ENCODE measurements at places on chromosomes 6 and 20.

DNA sequence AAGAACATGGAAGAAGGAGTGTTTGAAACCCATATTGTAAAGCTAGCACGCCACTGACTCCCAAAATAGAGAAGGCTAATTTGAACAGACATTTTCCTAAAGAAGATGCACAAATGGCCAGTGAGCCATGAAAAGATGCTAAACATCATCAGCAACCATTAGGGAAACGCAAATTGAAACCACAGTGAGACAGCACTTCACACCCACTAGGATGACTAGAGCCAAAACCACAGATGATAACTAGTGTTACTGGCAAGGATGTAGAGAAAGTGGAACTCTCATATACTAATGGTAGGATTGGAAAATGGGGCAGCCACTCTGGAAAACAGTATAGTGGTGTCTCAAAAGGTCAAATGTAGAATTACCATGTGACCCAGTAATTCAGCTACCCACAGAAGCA lies 58.2 kb downstream of the BMP7 start:
- no peak for DNase-seq

DNA sequence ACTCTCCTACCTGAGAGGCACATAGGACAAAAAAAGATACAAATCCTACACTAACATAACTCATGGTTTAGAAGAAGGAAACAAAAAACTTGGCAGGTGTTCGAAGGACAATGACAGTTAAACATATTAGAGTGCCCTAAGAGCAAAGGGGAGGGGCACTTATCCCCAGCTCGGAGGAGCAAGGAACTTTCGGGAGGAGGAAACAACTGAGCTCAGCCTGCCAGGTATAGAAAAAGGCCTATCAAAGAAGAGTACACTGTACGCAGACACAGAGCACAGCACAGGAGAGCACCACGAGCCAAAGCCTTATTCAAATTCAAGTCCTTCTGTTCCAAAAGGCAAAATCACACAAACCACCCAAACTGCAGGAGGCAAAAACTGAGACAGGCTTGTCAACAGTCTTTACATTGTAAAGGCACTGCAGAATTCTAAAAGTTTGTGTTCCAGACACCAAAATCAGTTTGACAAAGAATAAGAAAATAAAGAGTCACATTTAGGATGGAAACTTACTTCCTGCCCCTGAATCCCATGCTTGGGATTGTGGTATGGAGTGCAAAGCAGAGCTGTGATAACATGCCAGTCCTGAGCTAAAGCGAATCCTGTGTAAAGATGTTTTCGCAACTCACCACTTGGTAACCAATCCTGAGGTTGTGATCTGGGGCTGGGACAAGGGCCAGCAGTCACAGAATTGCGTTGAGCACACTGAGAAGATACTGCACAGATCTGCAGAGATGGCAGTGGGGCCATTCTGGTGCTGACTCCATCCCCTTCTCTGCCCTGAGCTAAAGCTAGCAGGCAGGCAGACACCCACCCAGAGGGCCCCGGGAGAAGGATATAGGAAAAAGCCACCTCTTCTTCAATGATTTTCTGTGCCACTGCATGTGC lies 108.6 kb downstream of the CHD6 start:
- no peak for DNase-seq

- no peak for DNase-seq
Observed at GRCh38 chr6:35432291-35432690, 19.8 kb upstream of the FANCE start.

DNA sequence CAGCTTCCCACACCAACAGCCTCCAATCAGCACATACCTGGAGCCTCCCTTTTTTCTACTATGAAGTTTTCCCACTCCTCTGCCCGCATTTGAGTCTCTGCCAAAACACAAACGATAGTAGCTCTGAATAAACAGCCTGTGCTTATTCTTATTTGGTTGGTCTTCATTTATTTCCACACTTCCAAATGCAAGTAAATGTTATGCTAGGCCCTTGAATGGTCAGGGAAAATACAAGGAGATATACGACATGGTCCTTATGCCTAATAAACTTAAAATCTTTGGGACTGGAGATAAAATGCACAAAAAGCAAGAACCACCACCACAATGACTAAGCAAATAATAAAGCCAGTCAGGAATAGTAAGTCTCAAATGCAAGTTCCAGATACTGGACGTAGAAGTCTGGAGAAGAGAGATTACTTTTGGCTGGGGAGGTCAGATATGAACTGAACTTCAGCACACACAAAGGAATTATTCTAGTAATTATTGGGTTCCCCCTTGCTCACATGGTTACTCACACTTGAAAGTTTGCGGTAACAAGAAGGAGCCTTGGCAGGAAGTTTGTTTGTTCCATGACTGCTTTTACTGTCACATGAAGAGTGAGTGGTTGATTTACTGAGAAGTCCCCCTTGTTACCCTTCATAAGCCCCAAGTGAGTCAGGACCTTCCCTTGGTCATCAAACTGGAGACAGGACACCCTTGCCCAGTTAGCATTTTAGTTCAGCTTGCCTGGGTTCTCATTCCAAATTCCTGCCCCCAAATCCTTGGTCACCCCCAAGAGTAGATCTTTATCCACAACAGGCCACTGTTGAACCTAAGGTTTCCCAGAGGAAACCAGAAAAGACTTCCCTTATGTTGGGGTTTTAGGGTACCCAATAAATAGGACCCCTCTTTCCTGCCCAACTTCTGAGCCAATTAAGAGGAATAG lies 511.2 kb upstream of the JARID2 start:
- no peak for DNase-seq

DNA sequence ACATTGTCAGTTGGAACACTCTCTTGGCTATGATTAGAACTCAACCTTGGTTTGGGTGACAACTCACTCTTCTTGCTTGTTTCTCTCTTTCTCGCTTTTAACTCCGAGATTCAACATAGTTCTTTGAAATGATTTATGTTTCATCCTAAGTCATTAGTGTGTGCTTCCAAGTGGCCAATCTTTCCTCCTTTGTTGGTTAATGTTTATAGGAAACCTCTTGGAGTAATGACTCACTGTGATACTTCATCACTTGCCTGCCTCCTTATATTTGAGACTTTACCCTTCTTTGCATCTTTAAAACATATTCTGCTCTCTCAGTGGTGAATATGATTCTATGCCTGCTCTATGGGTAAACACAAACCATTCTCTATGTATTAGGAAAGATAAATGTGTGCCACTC lies 279.7 kb upstream of the FLRT3 start:
- DNase-seq, result no peak

- no peak for DNase-seq
Observed at GRCh38 chr6:57108691-57109090, 18.7 kb downstream of the ZNF451 start.

DNA sequence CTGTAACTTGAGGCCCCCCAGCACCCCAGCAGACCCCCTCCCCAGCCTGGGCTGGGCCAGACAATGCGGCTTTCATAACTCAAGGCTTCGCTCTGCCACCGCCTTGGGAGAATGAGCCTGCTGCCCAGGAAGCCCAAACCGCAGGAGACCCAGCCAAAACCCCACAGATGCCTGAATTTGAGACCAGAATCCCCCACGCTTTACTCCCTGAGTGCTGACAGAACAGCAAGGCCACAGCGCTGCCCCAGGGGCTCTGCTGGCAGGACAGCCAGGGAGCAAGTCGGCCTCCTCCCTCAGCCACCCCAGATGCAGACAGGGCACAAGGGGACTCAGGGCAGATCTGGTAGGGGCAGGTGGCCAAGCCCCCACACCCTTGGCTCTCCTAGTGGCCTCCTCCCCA lies 2.2 kb downstream of the MDFI start:
- DNase-seq, result no peak

DNA sequence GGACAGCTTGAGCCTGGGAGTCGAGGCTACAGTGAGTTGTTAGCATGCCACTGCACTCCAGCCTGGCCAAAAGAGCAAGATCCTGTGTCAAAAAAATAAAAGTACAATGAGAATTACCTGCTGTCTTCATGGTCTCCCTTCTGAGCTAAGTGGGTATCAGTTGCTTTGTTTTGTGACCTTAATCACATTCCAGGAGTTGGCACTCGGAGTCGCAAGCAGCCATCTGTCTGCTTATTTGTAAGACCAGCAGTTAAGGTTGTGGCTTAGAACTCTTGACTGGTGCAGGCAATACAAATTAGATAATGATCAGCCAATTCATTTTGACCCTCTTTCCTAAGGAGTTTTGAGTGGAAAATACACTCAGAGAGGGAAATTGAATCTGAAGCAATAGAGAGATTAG lies 114.0 kb downstream of the MYO6 start:
- DNase-seq, result no peak

- DNase-seq, result no peak
Observed at GRCh38 chr20:63224412-63225081, 8.6 kb upstream of the YTHDF1 start.

GRCh38 chr6:11731423-11731822 lies 47.2 kb downstream of the ADTRP start:
- no peak for DNase-seq

DNA sequence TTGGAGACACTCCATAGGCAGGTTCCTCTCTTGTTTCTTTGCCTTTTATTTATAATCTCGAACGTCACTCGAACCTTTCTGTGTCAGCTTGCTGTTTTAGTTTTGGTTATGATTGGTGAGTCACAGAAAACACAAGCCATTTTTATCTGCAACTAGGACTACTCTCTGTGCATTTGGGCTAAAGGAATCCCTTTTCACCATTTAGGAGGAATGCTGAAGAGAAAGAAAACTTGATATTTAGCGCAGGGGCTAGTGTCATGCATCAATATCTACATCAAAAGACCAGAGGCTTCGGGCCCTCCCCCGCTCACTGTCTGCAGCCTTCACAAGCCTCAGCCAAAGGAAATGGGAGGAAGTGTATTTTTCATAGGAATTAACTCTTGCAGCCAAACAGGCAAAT lies 507.8 kb upstream of the CITED2 start:
- no peak for DNase-seq

- no peak for DNase-seq
Observed at GRCh38 chr6:33213166-33213988, 5.1 kb downstream of the RING1 start.

DNA sequence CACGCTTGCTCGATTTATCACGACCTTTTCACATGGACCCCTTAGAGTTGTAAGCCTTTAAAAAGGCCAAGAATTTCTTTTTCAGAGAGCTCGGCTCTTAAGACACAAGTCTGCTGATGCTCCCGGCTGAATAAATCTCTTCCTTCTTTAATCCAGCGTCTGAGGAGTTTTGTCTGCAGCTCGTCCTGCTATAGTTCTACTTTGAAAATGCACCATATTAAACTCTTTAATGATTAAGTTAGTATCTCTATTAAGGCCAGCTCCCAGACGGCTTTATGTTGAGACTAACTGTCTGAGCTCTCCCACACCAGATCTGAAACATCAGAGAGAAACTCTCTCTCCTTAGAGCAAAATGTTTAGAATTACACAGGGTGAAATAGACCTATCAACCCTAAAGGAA lies 18.0 kb upstream of the GSTA3 start:
- no peak for DNase-seq

DNA sequence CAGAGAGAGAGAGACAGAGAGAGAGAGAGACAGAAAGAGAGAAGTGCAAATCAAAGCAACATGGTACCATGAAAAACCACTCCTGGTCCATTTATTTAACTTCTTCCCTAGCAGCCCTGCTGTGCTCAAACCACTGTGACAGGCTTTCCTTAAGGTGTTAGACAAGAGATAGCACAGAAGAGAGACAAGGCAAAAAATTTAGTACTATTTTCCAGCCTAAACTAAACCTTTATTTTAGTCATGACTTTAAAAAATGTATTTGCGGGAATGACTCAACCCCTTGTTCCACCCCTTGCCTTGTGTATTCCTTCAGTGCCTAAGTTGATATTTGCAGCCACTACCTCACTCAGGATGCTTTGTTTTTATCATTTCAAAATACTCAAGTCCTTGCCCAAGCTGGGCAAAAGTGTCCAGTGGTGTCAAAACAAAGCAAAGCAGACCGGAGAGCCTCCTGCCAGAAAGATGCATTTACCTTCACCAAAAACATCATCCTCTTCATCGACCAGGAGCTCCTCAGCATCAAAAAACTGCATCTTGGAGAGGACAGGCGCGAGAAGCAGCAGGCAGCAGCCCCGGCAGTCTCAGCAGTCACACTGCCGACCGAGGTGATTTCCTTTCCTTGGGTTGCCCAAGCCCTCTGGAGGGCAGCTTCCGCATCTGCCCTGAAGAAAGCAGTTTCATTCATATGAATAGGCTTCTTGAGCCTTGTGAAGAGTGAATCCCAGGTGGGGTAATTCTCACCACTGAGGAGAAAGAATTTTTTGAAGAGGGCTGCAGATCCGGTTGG lies at the start of gene RIPOR2:
TSS of gene RIPOR2 (minus strand) at position 595 of the 787 bp plus-strand sequence. CDS start at position 533, 62 bp downstream.
- no peak for DNase-seq

DNA sequence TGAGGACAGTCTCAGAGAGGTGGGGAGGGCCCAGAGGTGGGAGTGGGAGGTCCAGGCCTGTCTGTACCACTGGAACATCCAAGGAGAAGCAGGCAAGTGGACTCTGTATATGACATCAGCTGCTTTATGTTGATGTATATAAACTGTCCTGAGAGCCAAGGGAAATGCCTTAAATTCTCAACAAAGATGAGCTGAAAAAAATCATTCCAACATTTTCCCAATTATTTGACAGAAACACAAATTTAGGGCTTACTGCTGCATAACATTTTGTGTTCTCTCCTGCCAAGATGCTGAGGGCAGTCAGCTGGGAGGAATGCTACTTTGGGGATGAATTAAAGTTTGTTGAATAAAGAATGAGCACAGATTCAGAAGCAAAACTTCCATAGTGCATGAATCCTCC lies 52.8 kb downstream of the FOXC1 start:
- DNase-seq, result no peak

GRCh38 chr20:25324412-25324811 lies 66.2 kb downstream of the ABHD12 start:
- DNase-seq, result no peak

GRCh38 chr6:117399126-117399525 lies 26.6 kb downstream of the ROS1 start:
- DNase-seq, result no peak

GRCh38 chr20:63877755-63878470 lies 12.8 kb downstream of the TPD52L2 start:
- no peak for DNase-seq

GRCh38 chr6:10048370-10049297 lies 366.2 kb downstream of the TFAP2A start:
- DNase-seq, result no peak

GRCh38 chr6:123875784-123876183 lies 72.1 kb downstream of the NKAIN2 start:
- no peak for DNase-seq

DNA sequence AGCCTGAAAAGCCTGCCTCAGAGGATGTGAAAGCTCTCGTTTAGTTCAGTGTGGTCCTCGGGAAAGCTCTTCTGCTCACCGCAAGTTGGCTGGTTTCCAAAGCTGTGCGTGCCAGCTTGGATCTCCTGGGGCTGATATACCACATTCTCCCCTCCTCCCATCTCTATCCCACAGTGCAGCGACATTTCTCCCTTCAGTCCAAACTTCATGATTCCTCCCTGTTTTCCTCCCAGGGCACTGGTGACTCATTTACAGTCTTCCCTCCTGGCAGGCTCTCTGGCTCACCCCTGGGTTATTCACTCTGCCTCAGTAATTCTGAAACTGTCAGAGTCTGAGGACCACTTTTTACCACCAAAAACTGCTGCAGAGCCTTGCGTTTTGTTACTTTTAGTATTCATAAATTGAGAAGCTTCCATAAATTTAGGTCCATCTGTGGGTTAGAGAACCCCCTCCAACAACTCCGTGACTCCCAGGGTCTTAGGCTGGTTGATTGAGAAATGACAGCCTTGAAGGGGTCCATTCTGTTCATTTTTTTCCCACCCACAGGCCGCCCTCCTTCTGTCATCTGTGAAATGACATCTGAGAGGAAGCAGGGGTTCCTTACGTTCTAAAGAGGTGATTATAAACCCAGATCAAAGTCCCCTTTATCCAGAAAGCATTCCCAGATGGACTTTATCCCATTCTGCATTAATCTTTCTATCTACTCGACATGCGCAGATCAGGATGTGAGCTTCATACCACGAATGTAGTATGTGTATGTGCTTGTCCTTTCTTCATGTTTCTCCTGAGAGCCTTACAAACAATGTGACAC lies 6.1 kb downstream of the TRIM10 start:
- DNase-seq, result no peak
